ENCODE measurements at places on chromosomes 16 and 17.
A peak's percentile ranks its signal among the peaks of the same experiment; 100 is the strongest.

DNA sequence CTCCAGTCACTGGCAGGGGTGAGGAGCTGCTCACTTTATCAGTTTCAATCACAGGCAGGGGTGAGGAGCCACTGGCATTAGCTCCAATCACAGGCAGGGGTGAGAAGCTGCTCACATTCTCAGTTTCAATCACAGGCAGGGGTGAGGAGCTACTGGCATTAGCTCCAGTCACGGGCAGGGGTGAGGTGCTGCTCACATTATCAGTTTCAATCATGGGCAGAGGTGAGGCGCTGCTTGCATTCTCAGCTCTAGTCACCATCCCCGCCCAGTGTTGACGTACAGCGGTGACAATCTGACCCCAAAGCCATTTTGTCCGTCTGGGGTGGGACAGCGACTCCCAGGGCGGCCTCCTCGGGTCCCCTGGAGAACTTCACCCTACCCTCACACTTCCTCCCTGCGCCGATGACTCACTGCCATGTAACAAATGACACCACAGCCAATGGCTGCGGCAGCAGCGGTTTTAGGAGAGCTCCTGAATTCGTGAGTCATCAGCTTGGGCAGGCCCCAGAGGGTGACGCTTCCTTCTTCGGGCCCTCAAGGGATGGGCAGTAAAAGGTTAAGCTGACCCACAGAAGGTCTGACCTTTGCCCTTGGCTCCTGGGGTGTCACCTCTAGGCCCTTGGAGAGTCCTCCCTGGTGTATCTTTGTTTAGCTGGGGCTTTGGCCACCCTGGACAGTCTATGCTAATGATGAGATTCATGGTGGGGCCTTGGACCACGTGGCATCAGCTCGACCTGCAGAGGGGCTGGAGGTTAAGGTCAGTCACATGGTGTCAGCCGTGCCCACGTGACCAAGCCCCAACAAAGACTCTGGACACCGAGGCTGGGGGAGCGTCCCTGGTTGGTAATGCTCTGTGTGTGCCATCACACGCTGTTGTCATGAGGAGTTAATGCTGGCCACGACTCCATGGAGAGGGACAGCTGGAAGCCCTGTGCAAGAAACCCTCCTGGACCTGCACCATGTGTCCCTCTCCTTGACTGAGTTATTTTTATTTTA lies 171.7 kb downstream of the C16orf95 start:
- DNase-seq: no peak

DNA sequence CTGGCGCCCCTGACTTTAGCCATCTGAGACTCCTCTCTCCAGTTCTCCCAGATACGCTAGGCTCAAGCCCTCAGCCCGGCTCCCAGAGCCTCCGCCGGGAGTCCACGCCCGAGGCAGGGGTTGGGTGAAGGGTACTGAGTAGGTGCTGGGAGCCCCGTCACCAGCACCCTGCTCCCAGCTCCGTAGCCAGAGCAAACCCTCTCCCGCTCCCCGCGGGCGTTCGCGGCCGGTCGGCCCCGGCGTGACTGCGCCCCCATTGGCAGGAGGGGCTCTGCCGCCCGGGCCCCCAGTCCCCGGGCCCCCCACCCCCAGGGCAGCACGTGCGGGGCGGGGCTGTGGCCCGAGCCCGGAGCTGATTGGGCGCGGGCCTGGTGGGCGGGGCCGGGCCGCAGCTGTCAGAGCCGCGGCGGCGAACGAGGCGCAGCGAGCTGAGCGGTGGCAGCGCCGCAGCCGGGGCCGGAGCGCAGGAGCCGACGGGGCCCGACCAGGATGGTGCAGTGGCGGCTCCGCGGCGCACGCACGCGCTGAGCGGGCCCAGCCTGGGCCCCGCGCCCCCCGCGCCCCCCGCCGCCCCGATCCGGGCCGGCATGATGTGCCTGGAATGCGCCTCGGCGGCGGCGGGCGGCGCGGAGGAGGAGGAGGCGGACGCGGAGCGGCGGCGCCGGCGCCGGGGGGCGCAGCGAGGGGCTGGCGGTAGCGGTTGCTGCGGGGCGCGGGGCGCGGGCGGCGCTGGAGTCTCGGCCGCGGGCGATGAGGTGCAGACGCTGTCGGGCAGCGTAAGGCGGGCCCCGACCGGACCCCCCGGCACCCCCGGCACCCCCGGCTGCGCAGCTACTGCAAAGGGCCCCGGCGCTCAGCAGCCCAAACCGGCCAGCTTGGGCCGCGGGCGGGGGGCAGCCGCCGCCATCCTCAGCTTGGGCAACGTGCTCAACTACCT lies at the start of gene SPNS2:
TSS of gene SPNS2 (plus strand) at position 421 of the 937 bp plus-strand sequence. CDS start at position 588, 167 bp downstream.
- peak; percentile 35 for DNase-seq

DNA sequence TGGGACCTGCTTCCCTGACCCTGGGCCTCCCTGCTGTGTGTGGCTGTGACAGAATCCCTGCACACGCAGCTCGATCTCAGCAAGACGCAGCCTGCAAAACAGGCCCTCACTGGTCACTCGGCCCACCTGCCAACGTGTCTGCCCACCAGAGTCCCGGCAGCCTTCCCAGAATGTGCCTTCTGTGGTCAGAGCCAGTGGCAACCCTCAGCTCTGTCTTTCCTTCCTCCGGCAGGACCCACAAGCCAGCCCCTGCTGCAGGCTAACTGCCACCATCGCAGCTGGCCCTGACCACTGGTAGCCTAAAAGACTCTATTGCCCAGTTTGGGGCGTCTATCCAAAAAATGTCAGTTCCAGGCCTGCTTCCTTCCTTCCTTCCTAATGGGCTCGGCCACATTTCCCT lies 83.2 kb downstream of the LITAF start:
- no peak for DNase-seq

DNA sequence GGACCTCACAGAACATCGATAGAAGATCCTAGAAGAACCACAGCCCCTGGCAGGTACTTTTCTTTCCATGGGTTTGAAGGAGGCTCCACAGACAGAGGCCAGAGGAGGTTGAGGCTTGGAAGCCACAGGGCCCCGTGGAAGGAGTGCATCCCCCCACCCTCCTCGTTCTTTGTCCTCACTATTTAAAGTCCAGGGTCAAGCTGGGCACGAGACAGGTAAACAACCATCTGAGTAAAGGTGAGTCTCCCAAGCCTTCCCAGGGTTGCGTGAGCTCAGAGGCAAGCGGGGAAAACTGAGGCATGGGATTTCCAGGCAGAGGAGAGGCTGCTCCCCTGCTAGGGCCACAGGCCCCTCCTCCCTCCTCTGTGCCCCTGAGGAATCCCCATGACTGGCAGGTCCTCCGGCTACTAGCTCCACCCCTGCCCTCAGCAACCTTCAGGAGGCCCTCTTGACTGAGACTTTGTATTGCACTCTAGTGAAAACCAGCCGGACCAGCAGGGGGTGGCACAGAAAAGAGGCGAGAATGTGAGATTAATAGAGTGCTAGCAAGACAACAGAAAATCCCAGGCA lies 927 bp upstream of the SULT1A2 start:
- no peak for DNase-seq

DNA sequence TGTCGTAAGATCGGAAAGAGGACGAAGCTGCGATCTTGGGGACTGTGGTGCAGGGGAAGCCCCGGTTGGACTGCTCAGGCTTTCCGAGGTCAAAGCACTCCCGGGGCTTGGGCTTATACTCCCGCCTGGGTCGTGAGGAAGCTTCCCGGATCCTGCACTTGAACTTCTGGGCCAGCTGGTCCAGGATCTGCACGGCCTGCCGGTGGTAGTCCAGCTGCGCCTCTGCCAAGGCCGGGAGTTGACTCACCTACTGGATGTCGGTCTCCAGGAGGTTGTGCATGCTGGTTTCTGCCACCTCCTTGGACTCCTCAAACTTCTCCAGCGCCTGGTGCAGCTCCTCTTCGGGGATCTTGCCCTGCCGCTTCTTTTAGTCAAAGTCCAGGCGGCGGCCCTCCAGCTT lies 99.2 kb downstream of the KPNA2 start:
- DNase-seq: no peak

DNA sequence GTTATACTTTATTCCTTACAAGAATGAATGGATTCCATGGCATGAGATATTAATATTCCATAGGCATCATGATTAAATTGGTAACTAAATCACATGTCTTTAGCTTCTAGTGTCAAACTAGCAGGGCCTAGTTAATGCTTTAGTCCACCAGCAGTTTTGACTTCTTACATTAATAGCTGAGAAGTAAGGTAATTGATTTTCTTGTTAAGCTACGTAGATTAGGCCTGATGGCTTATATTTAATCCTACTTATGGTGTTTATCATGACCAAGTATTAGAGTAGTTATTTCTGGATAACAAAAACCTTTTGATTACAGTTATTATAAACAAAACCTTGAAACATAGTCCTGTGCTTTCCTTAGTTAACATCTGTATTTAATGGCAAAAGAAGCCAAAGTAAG lies 184.5 kb downstream of the TANC2 start:
- no peak for DNase-seq

GRCh38 chr17:49694847-49695697 lies 12.7 kb downstream of the SLC35B1 start:
- DNase-seq: peak; percentile 55

DNA sequence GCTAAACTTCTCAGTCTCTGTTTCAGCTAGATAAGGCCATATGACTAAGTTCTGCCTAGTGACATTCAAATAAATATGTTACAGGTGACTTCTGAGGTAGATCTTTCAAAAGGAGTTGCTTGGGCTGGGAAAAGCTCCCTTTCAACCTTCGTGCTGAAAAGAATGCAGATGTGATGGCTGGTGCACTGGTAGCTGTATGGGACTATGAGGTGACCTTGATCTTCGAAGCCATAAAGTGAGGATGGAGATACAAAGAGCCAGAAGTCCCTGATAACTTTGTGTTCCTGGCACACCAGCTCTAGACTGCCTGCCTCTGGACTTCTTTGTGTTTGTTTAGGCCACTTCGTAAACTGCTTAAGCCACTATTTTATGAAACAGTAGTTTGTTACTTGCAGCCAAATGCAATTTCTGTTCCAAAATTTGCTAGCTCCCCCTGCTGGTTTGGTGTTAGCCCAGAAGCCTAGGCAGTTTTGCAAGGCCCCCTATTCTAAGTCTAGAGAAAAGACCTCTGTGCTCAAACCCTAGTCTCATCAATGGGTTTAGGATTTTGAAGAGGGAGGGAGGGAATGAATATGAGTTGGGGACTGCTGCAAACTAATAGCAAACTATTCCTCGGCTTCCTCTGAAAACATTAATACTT lies 23.3 kb upstream of the ERCC4 start:
- no peak for DNase-seq

DNA sequence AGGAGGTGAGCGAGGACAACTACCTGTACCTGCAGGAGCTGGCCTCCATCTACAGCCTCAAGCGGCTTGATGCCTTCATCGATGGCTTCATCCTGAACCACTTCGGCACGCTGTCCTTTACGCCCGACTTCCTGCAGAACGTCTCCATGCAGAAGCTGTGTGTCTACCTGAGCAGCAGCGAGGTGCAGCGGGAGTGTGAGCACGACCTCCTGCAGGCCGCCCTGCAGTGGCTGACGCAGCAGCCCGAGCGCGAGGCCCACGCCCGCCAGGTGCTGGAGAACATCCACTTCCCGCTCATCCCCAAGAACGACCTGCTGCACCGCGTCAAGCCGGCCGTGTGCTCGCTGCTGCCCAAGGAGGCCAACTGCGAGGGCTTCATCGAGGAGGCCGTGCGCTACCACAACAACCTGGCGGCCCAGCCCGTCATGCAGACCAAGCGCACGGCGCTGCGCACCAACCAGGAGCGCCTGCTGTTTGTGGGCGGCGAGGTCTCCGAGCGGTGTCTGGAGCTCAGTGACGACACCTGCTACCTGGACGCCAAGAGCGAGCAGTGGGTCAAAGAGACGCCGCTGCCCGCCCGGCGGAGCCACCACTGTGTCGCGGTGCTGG lies 9.0 kb downstream of the KLHL36 start:
- DNase-seq: no peak

DNA sequence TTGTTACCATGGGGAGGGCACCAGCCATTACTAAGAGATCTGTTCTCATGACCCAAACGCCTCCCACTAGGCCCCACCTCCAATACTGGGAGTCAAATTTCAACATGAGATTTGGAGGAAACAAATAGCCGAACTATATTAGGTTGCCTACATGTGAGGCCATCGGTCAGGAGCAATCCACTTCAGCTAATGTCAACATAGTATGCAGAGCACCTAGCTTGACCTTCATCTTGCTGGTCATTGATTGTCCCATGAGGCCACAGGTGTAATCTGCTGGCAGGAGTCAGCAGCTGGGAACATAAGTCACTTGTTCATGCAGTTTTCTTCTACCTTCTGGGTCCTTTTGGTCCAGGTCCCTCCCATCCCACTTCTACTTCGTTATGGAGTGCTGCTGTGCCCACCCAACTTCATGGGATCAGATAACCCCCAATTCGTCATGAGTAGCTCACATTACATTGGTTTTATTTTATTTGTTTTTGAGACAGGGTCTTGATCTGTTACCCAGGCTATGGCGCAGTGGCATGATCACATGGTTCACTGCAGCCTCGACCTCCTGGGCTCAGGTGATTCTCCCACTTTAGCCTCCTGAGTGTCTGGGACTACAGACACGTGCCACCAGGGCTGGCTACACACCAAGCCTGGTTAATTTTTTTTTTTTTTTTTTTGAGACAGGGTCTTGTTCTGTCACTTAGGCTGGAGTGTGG lies 5.9 kb upstream of the KPNA2 start:
- no peak for DNase-seq

GRCh38 chr17:7576432-7576937 lies 3.0 kb upstream of the CD68 start:
- DNase-seq: no peak

- DNase-seq: peak; percentile 64
Observed at GRCh38 chr17:79009397-79010303, at the start of gene CANT1. Gene CANT1, minus strand, starts transcription at chr17:79009764. Its CDS starts 12,142 bp downstream, at chr17:78997622.

GRCh38 chr17:58488428-58488890 lies 251 bp upstream of the HSF5 start:
- DNase-seq: no peak
